ENCODE measurements at places on chromosomes 11 and 22.

- DNase-seq, result no peak
These were observed 148.0 kb upstream of the B3GAT1 start for GRCh38 chr11:134560066-134560465.

DNA sequence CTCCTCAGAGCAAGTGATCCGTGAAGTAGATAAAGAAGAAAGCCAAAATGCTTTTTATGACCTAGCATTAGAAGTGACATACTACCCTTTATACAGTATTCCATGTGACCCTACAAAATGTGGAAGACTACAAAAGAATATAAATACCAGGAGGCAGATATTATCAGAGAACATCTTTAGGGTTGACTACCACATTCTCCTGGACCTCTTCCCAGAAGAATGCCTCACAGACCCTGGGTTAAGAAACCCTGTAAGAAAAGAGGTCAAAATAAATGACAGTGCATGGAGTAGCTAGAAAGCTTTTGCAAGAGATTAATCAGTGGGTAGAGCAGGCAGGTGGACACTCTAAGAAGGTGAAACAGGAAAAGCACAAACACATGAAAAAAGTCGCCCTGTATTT is 69.2 kb downstream of the FANCF start:
- no peak for DNase-seq

- DNase-seq, result no peak
These were observed 3.4 kb upstream of the APLP2 start for GRCh38 chr11:130066338-130066737.

GRCh38 chr11:60905551-60906113 is 753 bp downstream of the PRPF19 start:
- DNase-seq, result no peak

DNA sequence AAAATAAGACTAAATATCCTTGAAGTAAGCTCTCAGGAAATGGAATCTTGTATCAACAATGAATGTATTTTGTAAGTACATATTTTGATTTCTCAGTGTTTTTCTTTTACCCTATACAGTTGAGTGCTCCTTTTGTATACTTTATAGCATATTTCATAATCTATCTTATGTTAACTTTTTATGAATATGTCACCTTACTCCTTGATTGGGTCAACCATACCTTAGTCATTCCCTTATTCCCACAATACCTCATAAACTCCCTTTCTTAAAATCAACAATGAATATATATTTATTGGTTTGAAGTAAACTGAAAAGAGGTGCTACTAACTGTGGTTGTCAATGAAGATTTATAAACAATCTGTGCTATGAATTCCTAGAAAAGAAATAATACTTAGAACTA is 686.2 kb downstream of the METTL15 start:
- DNase-seq, result no peak

GRCh38 chr11:44506375-44507016 is 59.0 kb upstream of the CD82 start:
- DNase-seq, result no peak

- no peak for DNase-seq
These were observed 14.8 kb downstream of the NECTIN1 start for GRCh38 chr11:119714189-119714588.

GRCh38 chr11:61696602-61697001 is 16.4 kb downstream of the DAGLA start:
- DNase-seq, result no peak

DNA sequence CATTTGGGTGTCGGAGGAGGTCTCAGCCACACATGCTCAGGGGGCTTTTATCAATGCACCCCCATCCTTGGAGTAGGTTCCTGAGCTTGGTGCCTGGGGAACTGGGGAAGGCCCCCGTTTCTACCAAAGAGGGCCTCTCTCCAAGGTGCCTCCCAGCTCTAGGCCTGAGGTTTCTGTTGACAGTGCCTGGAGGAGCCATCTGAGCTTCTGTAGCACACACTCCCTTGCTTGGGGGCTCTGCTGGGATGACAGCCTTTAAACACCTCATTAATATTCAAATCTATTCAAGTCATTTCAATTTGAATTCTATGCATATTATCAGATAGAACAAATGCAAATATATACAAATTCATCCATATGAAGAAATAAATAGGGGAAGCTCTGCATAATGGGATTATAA is 18.9 kb downstream of the KIRREL3 start:
- no peak for DNase-seq

DNA sequence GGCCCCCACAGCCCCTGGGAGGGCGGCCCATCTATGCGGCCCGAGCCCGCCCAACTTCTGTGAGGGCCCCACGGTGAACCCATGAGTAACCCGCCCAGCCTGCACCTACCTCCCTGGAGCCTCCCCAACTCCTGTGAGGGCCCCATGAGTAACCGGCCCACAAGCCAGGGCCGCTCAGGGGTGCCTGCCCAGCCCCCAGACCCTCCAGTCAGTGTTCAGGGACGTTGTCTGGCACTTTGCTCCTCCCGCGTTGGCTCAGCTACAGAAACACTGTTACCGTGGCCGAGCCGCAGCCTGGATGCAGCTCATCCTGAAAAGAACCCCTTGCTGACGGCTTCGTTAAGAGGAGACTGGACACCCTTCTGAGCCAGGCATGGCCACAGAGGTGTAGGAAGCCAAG is 179.6 kb downstream of the BRD1 start:
- DNase-seq, result no peak

DNA sequence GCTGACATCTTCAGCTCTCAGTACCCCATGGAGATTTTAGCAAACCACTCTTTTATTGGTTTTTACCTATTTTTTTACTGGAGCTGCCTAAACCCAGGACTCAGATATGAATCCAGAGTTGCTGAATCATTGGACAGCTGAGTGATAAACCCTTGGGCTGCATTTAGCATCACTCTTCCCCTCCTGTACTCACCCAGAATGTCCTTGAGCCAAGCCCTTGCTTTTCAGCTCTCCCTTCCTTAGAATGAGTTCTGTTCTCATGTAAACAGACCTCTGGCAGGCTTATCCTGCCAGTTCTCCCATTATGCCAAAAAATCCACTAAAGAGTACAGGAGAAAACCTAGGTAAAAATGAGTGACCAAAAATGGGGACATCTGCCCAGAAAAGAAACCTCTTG is 200.1 kb upstream of the POU2AF2 start:
- no peak for DNase-seq

DNA sequence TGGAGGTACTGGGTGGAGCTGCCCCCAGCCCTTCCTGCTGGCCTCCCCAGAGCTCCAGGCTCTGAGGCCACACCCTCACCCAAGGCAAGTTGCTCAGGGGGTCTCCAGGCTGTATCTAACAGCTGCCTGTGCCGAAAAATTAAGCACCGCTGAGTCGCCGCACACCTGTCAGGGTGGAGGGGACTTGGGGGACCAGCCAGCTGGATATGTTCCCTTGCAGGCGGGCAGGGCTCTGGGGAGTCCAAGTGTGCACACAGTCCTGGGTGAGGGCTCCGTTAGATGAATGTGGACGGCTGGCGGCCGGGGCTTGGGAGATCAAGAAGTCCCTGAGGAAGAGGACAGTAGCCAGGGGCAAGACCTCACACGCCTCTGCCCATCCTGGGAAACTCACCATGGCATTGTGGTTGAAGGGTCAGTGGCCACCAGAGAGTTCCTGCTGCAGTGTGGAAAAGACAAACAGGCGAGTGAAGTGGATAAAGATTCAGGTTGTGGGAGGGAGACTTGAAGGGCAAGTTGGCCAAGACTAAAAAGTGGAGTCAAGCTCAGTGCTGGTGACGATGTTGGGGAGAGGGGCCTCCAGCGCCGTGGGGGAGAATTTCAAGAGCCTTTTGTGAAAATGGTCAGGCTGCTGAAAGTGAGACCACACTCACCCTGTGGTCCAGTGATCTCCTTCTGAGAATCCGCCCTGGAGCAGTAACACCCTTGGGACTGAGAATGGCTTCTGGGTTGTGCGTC is 69.6 kb downstream of the CDKN1C start:
- DNase-seq, result no peak

GRCh38 chr22:24133187-24133965 is 47.9 kb upstream of the SUSD2 start:
- no peak for DNase-seq

DNA sequence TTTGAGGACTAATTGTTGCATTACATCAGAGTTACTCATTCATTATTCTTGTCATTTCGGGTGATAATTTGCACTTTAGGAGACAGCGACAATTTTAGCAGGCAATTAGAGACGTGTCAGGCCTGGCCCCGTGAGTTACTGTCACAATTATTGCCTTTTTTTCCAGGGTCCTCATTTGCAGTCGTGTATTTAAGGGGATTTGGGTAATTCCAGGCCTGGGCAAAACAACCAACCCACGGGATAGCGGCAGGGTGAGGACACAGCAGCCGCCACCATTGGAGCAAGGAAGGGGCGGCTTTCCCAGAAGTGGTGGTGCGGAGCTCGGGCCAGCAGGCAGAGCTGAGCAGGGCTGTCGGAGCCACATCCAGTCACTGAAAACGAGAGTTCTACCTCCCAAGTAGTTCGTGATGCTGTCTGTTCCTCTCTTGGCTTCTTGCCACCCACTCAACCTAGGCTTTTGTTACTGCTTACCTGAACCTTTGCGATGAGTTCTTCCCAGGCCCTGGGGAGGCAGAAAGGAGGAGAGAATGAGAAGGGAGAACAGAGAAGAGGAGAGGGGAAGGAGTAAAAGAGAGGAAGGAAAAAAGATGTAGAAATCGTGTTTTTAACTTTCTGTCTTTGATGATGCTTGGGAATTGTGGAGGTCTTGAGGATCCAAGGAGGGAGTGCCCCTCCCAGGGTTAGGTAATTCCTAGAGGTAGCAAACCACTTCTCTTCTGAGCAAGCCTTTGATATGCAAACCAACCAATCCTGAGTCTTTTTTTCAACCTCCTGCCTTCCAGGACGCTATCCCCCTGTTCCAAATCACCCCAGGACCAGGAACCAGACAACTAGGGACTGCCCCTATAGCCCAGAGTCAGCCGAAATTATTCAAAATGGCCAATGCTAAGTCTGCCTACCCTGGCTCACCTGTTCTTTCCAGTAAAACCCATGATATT is 236.1 kb downstream of the MIAT start:
- no peak for DNase-seq

DNA sequence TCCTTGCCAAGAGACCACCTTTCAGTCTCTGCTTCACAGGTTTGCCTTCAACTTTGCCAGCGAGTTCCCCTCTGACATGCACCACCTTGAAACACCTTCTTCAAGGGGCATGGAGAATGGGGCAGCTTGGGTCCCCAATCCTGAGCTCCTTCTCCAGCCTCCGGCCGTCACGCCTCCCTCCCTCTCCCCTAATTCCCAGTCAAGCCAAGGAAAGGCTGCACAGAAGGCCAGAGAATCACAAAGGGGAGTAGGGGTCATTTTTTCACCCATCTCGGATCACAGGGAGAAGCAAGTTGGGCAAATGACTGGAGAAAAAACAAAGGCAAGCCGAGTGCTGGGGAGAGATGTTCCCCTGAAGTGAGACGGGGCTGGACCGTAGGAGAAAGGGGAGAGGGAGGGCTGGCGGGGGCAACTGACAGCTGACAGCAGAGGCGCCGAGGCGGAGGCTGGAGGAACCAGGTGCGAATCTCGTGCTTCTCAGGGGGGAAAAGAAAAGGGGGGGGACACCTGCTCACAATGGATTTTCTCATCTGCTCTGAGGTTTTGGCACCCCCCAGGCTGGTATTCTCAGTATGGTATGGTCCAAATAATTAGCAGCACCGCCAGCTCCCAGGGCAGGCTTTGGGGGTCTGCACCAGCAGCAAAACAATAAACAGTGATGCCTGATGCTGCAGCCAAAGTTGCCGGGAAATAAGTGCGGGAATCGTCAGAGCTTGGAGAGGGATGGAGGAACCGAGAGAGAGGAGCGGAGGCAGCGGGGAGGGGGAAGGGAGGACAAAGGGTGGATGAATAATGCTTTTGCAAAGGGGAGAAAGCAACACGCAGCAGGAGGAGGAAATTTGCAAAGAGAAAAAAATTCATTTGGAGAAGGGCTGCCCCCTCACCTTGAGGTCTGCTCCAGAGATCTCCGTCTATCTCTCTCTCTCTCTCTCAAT is 644 bp downstream of the YPEL4 start:
- DNase-seq, result no peak

DNA sequence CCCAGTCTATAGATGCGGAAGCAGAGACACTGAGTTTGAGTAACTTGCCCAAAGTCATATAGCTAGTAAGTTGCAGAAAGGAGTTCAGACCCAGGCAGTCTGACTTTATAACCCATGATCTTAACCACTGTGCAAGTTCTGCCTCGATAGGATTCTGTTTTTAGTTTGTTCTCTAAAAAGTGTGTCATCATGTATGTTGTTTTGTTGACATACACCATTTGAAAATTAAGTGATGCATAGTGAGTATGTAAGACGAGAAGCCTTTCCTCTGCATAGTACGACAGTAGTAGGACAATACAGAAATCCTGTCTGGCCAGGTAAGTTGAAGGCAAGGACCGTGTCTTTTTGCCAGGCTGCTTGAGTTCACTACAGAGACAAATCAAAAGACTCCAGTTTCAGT is 3.3 kb downstream of the ZC3H12C start:
- no peak for DNase-seq

DNA sequence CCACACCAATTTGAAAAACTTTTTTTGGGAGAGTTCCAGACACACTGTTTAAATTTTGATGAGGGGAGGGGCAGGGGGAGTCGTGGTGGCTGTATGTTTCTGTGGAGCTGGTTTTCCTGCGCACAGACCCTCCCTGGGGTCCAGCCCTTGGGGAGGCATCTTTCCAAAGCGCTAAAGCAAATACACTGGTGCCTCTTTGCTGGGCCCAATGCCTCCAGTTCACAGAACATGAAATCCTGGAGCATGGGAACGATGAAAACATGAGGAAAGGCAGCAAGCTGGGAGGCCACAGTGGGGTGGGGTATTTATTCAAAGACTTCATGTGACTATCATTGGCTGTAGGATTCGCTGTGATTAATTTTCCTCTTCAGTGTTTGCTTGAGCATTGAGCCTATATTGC is 135.3 kb downstream of the CCDC34 start:
- no peak for DNase-seq

DNA sequence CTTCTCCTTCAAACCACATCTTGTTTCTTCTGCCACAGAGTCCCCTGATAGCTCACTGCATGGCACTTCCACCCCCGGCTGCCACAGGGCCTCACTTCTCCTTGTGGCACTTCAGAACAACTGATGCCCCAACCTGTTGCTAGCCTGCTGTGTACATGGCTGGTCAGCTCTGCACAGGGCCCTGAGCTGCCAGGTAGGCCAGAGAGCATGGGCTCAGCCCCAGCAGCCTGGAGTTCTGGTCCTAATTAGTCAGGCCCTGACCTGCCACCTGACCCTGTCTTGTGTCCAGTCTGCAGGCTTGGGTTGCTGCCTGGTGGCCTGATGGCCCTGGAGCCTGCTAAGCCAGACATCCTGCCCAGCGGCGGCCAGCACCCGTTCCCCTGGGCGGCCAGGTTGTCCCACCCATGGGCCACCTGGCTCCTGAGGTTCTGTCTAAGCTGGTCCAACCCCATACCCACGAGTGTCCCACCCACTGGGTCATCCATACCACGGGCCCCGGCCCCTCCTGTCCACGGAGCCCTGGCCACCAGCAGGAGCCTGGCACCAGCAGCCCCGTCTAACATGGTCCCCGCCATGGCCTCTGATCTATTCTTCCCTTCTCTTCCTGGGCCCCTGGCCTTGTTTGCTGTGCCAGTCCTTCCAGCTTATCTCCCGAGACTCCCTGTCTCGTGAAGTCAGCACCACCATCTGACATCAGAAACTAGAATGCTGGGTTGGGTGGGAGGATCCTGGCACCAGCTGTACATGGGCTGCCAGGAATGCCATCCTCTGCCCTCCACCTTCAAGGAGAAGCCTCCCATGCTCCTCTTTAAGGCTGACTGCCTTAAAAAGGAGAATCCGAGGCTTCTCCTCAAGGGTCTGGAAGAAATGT is 3.1 kb upstream of the CERK start:
- no peak for DNase-seq

- DNase-seq, result no peak
These were observed 18.7 kb upstream of the RASL10A start for GRCh38 chr22:29334148-29334547.
